ENCODE measurements at places on chromosomes 7 and 10.
A peak's percentile ranks its signal among the peaks of the same experiment; 100 is the strongest.

DNA sequence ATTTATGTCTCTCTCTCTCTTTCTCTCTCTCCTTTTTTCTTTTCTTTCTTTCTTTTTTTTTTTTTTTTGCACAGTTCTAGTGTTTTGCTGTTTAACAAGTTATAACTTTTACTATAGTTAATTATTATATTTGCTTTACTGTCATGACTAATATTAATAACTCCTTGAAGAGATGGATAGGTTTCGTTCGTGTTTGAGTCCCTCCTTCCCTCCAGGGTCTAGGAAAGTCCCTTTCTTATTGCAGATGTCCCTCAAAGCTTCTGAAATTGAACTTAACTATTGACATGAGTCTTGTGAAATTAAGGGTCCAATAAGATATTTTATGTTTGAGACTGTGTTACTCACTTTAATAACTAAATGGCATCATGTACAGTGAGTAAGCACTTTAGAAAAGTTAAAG, 131.4 kb downstream of the PLXDC2 start:
- no peak for DNase-seq

DNA sequence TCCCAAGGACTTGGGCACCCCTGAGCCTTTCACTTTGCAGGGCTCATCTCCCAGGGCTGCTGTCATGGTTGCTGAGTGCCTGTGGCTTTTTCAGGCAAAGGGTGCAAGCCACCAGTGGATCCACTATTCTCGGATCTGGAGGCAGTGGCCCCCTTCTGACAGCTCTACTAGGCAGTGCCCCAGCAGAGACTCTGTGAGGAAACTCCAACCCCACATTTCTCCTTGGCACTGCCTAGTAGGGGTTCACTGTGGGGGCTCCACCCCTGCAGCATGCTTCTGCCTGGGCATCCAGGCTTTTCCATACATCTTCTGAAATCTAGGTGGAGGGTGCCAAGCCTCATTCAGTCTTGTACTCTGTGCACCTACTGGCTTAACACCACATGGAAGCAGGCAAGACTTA, 675.0 kb upstream of the MBL2 start:
- no peak for DNase-seq

- DNase-seq, result no peak
These were observed 64.4 kb downstream of the CCNY start for GRCh38 chr10:35400595-35401268.

- peak; percentile 86 for DNase-seq
These were observed 158.8 kb upstream of the INHBA start for GRCh38 chr7:41861642-41862041.

DNA sequence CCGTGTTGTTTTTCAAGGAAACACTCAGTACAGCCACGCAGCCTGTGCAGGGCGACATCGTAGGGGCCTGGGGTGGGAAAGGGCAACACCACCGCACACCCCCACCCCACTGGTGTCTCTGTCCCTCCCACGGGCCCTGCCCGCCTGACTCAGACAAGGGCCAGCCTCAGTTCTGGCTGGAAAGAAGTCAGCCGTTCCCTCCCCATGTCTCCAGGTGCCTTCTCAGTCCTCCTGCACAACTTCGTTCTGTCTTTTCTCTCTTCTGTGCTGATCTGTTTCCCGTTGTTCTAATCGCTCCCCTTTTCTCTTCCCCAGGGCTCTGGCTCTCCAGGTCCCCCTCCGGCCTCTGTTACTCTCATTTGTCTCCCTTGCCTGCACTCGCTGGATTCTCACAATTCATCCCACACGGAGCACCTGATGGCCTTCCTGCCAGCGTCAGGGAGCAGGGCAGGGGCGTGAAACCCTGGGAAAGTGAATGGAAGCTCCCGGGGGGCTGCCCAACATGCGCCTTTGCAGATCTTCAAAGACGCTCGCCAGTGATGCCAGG, 97.7 kb downstream of the WDR37 start:
- no peak for DNase-seq

- no peak for DNase-seq
These were observed 9.4 kb upstream of the PFKP start for GRCh38 chr10:3057946-3058345.

- peak; percentile 51 for DNase-seq
These were observed 66.4 kb downstream of the EXOC6 start for GRCh38 chr10:92914478-92915325.

- no peak for DNase-seq
These were observed 76.7 kb downstream of the SFMBT2 start for GRCh38 chr10:7333961-7334641.

DNA sequence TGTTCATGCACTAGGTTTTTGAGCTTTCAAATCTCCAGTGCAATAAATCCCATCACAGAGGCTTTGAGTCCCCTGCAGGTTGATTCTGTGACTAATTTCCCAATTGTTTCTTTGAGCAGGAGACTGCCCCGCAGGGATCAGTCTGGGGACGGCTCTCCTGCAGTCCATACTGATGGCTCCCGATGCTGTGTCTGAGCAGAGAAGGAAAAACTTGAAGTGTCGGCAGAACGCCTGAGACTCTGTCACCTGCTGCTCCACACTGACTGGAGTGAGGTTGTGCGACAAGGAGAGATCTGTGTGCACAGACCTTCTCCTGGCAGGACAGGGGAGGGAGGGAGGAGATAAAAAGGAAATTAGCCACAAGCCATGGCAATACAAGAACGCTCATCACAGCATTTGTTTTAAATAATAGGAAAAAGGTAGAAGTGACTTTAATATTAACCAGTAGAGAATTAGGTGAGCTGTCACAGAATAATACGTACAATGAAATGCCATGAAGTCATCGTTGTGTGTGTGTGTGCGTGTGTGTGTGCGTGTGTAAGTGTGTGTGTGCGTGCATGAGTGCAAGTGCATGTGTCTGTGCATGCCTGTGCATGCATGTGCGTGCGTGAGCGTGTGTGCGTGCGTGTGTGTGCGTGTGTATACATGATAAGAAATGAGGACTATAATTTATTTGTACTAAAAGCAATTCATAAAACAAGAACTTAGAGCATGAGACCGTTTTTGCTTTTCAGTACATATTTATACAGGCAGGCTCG, 38.2 kb downstream of the HTR5A start:
- no peak for DNase-seq

GRCh38 chr7:80183900-80184685, 49.5 kb downstream of the GNAI1 start:
- DNase-seq, result no peak

DNA sequence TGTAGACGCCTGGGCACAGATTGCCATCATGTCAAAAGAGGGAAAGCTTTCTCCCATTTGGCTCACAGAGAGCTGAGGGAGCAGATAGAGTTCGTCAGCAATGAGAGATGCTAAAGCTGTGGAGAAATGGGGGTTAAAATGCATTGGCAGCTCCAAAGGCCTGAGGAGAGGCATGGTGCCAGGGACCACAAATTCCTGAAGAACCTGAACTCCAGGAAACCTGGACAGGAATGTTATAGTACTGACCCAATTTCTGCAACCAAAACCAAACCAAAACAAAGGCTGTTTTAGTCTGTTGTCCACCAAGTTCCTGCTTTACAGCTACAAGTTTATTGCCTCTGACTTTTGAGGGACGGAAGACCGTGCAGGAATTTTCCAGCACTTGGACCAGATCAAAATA, 575.7 kb downstream of the REEP3 start:
- no peak for DNase-seq

GRCh38 chr7:71733107-71733870, 601.3 kb downstream of the GALNT17 start:
- peak; percentile 58 for DNase-seq

DNA sequence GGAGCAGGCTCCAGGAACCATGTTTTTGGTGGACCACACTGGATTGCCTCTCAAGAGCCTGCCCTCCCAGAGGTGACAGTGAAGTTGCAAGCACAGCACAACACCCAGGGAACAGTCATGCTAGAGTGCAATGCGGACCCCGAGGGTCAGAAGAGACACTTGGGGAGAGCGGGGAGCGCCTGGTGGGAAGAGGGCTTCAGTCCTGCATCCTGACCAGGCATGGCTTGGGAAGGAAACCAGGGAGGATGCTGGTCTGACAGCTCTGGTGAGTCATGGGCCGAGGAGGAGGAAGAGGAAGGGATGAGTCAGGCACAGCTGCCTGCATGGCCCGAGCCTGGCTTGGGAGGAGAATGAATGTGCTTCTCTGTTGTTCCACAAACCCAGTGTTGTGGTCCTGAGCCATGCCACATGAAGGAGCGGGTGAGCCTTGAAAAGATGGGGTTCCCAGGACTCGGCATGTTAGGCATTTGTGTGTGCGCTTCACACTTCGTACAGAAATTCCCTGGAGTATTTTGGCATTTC, 29.5 kb upstream of the ANKRD2 start:
- peak; percentile 93 for DNase-seq

GRCh38 chr10:123642293-123642692, 23.9 kb upstream of the GPR26 start:
- DNase-seq, result no peak

DNA sequence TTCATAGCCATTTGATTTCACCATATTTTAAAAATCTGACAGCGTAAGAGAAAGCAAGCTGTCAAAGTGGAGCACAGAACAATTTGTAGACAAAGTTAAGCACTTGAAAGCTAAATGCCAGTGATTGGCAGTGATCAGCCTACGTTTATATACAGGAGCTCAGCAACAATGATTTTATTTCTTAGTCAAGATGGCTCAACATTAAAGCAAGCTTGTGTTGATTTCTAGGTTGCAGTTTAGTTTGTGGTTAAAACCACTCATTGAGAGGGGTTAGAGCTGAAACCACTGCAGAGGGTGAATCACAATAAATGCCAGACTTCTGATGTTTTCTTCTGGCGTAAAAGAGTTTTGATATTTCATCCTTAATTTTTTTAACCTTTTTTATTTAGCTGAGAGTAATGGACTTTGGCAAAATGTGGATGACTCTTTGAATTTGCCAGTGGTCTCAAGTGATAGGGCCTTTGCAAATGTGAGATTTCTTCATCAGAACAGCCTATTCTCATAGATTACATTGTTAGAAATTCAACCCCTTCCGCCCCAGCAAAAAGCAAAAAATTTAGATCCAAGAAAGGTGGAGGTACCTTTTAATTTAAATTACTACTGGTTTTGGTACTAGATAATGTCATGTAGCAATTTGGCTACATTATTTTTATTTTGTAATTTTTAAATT, 73.8 kb downstream of the SHOC2 start:
- no peak for DNase-seq

DNA sequence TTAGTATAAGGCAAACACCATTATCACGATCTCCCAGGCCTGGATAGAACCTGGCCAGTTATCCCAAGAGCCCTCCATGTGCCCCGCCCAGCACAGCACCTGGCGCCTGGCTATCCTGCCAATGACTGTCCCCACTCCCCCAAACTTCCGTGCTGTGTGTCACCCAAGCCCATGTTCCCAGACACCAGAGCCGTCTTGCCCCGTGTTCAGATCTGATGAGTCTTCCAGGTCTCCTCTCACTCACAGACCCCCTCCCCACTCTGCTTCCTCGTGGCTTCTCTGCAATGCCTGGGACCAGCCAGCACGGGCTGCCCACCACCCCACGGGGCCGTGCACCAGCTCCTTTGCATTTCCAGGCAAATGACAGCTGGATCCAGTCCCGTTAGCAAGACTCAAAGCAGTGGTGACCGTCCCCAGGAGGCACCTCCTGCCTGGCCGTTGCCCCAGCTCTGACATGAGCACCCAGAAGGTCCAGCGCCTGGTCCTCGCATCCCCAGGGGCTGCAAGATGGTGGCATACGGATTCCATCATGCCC, 43.8 kb upstream of the INPP5A start:
- no peak for DNase-seq

DNA sequence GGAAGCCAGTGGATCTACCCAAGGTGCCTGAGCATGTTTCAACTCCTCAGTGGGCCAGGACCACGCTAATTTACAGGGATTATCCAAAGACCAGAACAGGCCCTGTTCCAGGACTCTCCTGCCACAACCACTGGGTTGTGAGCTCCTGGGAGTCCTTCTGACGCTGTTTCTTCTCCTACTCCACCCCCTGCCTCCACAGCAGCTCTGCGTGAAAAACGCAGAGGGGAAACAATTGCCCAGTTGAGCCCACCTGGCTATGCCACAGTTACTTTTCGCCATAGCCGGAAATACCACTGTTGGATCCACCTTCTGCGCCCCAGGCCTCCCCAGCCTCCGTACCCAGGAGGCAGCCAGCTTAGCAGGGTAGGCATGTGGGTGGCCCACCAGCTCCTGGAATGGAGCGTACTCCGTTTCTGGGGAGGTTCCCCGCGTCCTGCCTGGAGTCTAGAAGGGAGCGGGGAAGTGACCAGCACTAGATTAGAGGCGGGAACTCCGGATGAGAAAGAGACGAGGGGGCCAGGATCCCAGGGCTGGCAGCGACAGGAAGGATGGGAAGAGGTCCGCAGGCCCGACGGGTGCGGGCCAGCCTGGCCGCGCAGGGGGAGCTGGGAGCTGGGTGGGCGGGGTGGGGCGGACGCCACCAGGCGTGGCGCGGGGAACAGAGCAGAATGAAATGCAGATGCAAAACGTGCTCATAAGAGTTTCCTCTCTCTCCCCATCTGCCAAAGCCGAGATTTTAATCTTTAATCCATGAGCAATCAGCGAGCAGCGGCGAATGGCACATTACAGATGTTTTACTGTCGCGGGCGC, 32.1 kb upstream of the PAX2 start:
- no peak for DNase-seq

DNA sequence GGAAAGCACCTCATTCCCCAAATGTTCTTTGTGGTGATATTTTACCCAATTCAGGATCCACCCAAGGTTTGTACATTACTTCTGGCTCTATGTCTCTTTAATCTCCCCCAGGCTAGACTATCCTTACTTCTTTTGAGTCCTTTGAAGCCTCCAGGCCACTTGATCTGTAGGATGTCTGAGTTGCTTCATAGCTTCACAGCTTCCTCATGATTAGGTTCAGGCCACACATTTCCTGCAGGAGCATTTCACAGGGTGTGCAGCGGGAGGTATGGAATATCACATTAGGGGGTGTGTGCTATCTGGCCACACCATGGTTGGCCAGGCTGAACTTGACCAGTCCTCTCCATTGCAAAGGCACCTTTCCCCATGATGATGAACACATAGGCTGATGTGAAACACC, 18.7 kb downstream of the TSPAN15 start:
- DNase-seq, result no peak

DNA sequence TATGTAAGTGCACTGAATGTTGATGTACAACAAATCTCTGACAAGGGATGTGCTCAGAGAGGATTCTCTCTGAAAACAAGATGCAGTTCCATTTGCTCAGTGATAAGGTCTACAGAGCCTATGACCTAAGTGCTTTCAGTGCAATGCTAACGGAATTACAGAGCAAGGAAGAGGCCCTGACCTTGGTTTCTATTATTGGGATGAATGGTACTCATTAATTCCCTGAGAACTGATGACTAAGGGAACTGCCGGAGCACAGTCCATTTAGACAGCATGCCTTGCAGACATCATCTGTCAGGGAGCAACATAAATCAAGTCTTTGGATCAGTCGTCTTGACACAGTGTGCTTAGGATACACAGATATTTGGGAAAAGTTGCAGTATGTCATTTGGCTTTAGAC, 340.8 kb downstream of the PHTF2 start:
- DNase-seq, result no peak

GRCh38 chr7:45177801-45178200, 20.2 kb downstream of the RAMP3 start:
- DNase-seq, result no peak
